ENCODE measurements at places on chromosomes 6 and 20.

DNA sequence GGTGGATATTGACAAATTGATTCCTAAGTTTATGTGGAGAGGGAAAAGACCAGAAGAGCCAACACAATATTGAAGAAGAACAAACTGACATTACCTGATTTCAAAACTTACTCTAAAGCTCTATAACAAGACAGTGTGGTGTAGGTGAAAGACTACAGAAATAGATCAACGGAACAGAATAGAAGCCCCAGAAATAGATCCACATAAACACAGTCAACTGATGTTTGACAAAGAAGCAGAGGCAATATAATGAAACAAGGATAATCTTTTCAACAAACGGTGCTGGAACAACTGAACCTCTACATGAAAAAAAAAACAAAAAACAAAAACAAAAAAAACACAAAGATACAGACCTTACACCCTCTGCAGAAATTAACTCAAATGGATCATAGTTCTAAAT is 50.2 kb downstream of the MAP3K5 start:
- no peak for DNase-seq

DNA sequence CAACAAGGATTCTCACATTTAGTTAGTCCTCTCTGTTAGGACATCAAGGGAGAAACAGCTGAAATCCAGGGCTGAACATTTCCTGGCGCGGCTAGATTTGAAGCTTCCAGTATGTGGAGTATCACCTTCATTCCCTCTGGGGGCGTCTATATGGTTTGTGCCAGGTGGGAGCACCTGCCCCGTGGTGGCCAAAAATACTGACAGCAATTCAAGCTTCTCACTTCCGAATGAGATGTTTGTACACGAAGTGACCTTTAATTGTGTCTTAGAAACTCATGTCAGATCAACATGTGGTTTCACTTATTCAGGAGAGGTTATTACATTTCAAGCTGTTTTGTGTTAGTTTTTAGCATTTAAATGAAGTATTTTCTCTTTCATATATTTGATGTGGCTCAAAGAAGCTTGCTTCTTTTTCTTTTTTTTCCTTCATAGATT is 67.3 kb upstream of the ZNF217 start:
- no peak for DNase-seq

DNA sequence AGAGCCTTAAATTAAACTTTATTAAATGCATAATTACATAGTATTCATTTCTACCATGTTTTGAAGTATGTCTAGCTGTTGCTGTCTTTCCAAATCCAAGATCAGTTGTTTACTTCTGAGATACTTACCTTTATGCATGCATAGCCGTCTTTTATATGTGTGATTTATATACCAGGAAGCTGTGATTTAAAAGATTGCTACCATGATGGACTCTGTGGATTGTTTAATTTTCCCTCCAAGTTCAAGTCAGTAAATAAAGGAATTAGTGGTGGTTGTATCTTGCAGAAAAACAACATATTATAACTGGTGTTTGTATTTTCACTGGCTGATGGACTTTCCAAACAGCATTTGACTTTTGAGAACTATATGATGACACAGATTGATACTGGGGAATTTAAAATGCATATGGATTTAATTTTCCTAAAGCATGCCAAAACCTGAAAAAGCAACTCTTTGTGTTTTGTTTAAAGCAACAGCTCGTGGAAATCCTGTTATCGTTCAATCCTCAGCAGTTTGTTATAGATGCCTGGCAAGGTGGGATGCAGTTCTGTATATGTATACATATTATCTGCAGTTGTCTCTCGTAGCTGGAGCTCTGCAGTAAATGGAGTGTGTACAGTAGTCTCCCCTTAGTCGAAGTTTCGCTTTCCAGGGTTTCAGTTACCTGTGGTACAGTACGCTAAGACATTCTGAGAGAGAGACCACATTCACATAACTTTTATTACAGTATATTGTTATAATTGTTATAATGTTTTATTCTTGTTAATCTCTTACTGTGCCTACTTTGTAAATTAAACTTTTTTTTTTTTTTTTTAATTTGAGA is 77.1 kb downstream of the CBFA2T2 start:
- DNase-seq, result no peak

DNA sequence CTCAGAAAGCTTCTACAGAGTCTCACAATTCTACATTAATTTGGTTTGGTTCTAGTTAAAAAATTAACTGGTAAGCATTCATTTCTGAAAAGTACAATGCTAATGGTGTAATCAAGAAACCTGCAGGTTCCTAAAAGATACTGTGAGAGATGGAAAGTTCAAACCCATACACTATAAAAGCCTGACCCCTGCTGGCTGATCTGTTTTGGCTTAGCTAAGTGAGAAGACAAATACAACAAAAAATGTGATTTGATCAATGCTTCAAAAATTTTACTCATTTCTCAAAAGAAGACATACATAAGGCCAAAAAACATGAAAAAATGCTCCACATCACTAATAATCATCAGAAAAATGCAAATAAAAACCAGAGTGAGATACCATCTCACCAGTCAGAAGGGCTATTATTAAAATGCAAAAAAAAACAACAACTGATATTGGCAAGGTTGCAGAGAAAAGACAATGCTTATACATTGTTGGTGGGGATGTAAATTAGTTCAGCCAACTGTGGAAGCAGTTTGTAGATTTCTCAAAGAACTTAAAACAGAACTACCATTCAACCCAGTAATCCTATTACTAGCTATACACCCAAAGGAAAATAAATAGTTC is 102.8 kb downstream of the MOXD1 start:
- peak; percentile 51 for DNase-seq

DNA sequence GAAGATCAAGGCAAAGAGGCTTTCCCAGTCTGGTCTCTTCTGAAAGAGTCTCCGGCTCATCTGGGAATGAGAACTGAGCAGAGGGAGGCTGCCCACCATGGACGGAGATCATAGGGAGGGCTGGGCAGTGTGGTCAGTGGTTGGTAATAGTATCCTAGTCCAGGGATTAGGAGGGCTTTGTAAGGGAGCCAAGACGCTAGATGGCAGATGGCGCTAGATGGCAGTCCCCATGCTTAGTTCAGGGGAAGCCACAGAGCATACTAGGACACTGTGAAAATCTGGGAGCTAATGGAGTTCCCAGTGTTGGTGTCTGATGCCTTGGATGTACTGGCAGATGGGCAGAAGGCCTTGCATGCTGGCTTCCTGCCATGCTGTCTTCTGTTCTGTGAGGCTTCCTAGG is 21.7 kb upstream of the DAAM2 start:
- no peak for DNase-seq

DNA sequence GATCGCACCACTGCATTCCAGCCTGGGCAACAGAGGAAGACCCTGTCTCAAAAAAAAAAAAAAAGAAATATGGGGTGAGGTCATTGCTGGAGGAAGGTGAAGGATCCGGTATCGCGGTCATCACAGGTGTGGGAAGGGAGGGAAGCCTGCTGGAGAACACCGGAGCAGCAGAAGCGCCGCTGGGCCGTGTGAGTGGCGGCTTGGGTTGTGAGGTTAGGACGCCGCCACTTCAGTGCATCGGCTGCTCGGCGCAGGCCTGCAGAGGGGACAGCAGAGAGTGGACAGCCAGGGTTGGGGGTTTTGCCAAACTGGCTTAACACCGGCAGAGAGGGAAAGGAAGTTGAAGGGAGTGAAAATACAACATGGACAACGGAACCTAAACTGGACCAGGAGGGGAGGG is 5.4 kb downstream of the TLDC2 start:
- DNase-seq, result no peak

GRCh38 chr6:143236151-143236798 is 175.6 kb downstream of the AIG1 start:
- no peak for DNase-seq

DNA sequence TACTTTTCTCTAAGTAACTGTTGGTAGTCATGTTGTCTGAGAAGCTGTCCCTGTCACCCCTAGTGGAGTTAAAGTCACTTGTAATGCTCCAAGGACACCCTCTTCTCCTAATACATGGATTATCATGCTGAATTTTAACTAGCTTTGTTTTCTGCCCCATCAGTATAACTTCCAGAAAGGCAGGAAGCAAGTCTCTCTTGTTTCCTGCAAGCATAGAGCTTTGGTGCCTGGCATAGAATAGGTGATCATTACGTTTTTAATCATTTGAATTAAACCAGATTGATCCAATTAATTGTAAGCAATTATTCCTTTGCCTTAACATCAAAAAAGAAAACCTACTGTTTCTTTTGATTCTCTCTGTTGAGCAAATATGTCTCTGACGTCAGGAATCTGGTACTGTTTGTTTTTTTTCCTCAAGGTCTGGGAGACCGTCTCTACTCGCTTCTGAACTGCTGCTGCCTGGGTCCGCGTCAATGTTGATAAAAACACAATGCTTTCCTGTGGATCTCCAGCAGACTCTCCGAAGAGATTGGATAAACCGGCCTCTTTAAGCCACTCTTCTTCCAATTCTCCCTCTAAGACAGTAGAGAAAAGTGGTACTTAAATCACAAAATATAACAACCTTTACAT is 71.8 kb downstream of the ARHGAP18 start:
- no peak for DNase-seq

- no peak for DNase-seq
Observed at GRCh38 chr6:163302747-163303146, 111.8 kb upstream of the QKI start.

- no peak for DNase-seq
Observed at GRCh38 chr6:37686111-37686510, 11.6 kb downstream of the MDGA1 start.

- DNase-seq, result no peak
Observed at GRCh38 chr6:56659721-56660380, 17.2 kb upstream of the DST start.

- peak; percentile 48 for DNase-seq
Observed at GRCh38 chr6:127343809-127344659, 625 bp upstream of the ECHDC1 start.

GRCh38 chr6:33147807-33148666 is 44.2 kb downstream of the COL11A2 start:
- peak; percentile 48 for DNase-seq

- no peak for DNase-seq
Observed at GRCh38 chr6:33766921-33767907, 20.5 kb upstream of the IP6K3 start.

DNA sequence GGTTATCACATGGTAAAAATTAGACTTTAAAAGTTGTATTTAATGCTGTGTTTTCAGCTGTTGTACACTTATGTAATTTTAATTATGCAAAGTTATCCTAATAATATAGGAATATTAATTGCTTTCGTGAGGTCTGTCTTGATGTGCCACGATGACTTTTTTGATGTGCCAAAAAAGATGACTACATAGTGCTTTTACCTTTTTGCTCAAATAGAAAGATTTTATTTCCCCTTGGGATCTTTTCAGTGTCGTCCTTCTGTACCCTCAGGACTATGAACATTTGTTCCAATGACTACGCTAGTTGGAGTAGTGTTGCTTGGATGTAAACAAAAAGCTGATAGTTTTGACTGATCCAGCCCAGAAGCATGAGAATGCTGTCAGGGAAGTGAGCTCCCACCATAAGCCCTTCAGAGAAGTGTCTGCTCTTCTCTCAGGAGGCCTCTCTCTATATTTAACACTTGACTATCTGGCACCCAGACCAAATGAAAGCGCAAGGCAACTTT is 1.2 kb upstream of the CD164 start:
- no peak for DNase-seq

- DNase-seq, result peak; percentile 77
Observed at GRCh38 chr20:62668441-62669027, 26.2 kb downstream of the SLCO4A1 start.

DNA sequence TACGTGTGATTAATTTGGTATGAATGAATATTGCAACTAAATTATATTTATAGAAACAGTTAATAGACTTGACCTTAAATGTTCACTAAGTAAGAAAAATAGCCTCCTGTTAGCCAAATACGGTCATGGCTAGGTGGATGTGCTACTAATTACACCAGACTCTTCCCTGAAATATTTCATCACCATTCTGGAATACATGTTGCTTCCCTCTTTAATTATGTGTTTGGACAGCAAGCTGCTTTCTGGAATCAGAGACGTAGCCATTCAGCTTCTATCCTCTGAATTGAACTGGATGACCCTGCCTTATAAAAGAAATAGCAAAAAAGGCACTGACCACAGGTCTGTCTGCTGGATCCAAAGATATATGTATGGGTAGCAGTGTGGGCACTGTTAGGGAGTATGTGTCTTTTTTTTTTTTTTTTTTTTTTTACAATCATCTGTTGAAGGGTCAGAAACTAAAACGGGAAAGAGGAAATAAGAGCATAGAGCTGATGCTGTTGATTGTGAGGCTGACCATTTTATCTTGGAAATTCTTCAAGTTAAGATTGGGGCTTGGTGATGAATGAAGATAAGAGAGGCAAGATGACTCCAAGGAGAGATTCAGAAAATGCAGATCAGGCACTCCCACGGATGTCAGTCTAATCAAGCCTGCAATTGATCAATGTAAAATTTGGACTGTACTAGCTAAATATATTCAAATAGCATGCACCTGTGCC is 283.2 kb upstream of the HSF2 start:
- DNase-seq, result no peak

GRCh38 chr6:15946701-15947385 is 182.0 kb upstream of the MYLIP start:
- no peak for DNase-seq

GRCh38 chr6:152625213-152625612 is 11.9 kb downstream of the SYNE1 start:
- no peak for DNase-seq

Measured in muscle of arm (tissue), 14 donors.